ENCODE measurements at places on chromosomes 6 and 20. TPM values are rescaled to one million over a fixed set of nuclear protein-coding genes. Genes with fewer than 3 reads are reported as not detected.

Gene ATP5F1E
- total RNA-seq, result 16.6 TPM

Gene GUCA1A
- not detected for total RNA-seq

Gene TINAG
- not detected for total RNA-seq

Gene C4A
- 10.3 TPM for total RNA-seq

Gene DEFB124
- not detected for total RNA-seq

Gene SNAP25
- total RNA-seq, result 5.9 TPM

Gene SLC22A1
- 0.44 TPM for total RNA-seq

Gene CALHM6
- 0.29 TPM for total RNA-seq

Gene LINC00237
- not detected for total RNA-seq

Gene CLVS2
- total RNA-seq, result not detected

Gene PRDM1
- total RNA-seq, result 3.9 TPM

Gene PIGT
- total RNA-seq, result 46.1 TPM

Gene PAX1
- total RNA-seq, result not detected

Gene NOL7
- total RNA-seq, result 55.3 TPM

Gene PCMT1
- 145 TPM for total RNA-seq

Gene HLA-DRB5
- not detected for total RNA-seq

Gene HMGN4
- 47.7 TPM for total RNA-seq

Gene TAF11
- total RNA-seq, result 20.0 TPM

Gene OXT
- total RNA-seq, result not detected

Gene GTSF1L
- total RNA-seq, result not detected

Measured in placental pericyte (primary cell).